T follicular helper cell (primary cell): ENCODE measurements at places on chromosomes 4 and X.

GRCh38 chr4:95572304-95572991 is 23.7 kb upstream of the UNC5C start:
- no peak for DNase-seq

DNA sequence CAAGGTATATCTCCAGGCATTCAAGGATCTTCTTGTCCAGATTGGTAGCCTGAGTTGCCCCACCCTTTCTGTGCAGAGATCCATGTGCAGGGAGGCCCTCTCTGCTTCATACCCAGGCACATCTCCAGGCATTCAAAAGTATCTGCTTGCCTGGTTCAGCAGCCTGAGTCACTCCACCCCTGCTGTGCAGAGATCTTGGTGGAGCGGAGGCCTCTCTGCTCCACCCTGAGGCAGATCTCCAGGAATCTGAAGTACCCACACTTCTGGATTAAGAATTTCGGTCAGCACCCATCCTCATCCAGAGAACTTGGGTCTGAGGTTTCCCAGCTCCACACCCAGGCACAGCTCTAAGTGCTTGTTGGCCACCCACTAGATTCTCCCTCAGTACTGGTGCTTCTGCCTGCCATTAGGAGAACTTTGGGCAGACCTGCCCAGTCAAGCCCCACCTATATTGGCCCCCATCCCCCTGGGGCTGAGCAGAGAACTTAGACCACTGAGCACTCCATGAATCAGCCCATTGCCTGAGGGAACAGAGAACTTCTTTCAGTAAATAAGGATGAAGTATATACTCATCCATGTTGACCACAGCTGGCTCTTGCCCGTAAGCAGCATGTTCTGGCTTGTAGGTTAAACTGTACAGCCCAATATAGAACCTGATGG is 199.5 kb upstream of the ZCCHC13 start:
- no peak for DNase-seq

GRCh38 chr4:92299152-92299551 is 4.6 kb upstream of the GRID2 start:
- DNase-seq = no peak

DNA sequence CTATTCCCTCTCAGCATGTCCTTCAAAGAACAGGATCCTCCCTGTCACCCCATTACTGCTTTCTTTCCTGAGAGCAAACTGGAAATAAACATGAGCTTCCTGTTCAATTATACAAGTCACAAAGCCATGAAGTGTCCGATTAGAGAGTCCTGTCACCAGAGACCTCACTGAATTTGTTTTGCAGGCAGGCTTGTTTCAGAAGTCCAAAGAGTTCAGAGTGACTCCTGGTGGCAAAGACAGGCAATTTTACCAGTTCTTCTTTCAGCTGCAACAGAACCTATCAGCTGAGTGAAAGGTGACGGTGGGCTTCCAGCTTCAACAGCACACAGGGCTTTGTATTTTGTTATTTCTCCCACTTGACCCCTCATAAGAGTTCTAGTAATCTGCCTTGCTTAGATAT is 6.4 kb downstream of the ELK1 start:
- DNase-seq = no peak

DNA sequence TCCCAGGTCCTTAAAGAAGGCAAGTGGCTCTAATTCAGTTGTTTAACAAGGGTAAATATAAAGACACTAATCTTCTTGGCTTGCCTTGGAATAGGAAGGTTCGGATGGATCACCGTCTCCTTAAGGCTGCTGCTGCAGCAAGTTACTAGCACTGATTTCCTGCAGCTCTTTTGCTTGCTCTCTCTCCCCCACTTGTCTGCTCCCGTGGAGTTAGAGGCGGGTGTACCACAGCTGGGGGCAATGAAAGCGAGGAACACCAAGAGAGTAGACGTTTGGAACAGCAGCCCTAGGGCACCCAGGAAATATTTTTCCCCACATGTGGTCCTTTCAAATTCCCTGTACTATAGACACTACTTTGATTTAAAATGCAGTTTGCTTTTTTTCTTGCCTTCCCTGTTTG is 202.2 kb downstream of the SH2D1A start:
- no peak for DNase-seq

DNA sequence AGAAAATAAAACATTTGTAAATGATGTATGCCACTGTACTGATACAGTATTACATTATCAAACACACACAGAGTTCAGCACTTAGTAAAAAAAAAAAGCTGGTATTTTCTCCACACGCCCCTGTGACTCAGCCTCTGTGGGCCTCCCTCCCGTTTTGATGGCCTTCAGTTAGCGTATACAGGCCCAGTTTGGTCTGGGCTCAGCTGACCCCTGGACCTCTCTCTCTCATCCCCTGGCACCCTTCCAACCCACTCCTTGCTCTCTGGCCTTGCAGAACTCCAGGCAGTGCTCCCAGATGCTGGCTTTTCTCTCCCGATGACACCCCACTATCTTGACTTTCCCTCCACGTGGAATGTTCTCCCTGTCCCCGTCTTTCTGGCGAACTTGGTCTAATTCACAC is 89.0 kb upstream of the LIMCH1 start:
- DNase-seq = no peak

GRCh38 chrX:118718737-118719136 is 8.7 kb upstream of the IL13RA1 start:
- DNase-seq = no peak

DNA sequence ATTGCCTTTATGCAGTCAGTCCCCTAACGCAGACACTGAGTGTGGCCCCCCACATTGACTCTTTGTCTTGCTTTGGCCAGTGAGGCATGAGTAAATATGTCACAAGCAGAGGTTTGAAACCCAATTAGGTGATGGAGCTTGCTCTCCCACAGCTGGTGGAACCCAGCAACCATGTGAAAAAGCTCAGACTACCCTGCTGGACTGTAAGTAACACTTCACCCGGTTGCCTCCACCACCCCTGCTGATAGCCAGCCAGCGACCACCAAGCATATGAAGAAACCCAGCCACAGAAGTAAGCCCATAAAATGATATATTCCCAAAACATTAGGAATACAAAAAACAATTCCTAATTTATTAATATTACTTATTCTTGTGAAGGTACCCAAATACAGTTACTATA is 21.6 kb upstream of the PDCL2 start:
- no peak for DNase-seq

DNA sequence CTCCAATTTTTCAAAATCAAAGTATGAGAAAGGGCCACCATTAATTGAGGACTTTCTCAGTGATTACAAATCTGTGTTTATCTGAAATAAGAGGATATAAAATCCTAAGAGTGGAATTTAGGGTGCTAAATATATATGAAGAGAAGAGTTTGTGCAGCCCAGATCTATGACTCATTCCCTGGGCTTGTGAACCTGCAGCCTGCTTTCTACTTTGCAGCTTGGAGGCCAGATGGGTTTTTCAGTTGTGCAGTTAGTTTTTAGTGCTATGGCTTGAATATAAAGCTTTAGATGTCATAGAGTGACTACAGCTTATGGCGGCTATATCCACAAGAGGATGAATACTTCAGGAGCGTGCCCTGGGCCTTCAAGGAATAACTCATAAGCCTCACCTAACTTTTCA is 1391.1 kb downstream of the FSTL5 start:
- DNase-seq = no peak
